ENCODE measurements at places on chromosomes 6 and 20. TPM values are rescaled to one million over a fixed set of nuclear protein-coding genes. Genes with fewer than 3 reads are reported as not detected.
A peak's percentile ranks its signal among the peaks of the same experiment; 100 is the strongest.

Gene LY6G6D
- not detected for polyA plus RNA-seq

Gene ROS1
- polyA plus RNA-seq = 29.5 TPM

Gene OR2W1
- polyA plus RNA-seq = not detected

Gene SEMG1
- not detected for polyA plus RNA-seq

Gene DACT2
- 41.8 TPM for polyA plus RNA-seq

Gene FAM83C
- not detected for polyA plus RNA-seq

Gene RNF217
- polyA plus RNA-seq = 31.4 TPM

Gene COMMD7
- 54.2 TPM for polyA plus RNA-seq

Gene PAQR8
- 16.3 TPM for polyA plus RNA-seq

Gene PHACTR3
- polyA plus RNA-seq = 6.5 TPM

Gene TFAP2A
- polyA plus RNA-seq = 0.21 TPM

Gene NNAT
- polyA plus RNA-seq = 48.9 TPM

Gene HCRTR2
- polyA plus RNA-seq = not detected

Gene CASS4
- polyA plus RNA-seq = 21.9 TPM

GRCh38 chr6:16819752-16820151 is 58.5 kb upstream of the ATXN1 start:
- DNase-seq = no peak

DNA sequence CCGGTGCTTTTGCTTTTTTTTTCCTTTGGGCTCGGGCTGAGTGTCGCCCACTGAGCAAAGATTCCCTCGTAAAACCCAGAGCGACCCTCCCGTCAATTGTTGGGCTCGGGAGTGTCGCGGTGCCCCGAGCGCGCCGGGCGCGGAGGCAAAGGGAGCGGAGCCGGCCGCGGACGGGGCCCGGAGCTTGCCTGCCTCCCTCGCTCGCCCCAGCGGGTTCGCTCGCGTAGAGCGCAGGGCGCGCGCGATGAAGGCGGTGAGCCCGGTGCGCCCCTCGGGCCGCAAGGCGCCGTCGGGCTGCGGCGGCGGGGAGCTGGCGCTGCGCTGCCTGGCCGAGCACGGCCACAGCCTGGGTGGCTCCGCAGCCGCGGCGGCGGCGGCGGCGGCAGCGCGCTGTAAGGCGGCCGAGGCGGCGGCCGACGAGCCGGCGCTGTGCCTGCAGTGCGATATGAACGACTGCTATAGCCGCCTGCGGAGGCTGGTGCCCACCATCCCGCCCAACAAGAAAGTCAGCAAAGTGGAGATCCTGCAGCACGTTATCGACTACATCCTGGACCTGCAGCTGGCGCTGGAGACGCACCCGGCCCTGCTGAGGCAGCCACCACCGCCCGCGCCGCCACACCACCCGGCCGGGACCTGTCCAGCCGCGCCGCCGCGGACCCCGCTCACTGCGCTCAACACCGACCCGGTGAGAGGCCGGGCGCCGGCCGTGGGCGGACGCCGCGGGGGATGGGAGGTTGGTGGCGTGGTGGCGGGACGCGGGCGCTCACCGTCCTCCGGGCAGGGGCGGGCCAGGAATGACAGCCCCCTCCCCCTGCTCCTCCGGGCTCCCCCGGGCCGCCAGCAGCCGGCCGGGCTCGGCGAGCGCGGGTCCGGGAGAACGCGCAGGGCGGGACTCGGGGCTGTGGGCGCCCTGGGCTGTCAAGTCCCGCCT is 606 bp downstream of the ID4 start:
- DNase-seq = peak; percentile 83

GRCh38 chr20:35891375-35891774 is 62.9 kb downstream of the SCAND1 start:
- DNase-seq = no peak

DNA sequence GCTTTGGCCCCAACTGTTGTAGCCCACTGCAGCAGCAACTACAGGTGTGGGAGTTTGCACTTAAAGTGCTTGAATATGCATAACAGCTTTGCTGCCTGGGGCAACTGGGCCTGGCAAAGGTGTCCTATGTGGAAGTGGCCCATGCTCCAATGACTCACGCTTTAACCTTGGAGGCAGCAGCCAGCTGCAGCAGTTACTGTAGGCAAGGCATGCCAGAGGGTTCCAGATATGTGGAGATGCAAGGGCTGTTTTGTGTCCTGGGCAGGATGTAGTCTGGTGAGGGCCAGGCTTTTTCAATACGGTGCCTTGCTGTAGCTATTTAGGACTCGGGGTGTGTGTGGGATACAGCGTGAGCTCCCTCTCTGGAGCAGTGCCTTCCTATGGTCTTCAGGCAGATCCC is 150.3 kb downstream of the NKAIN2 start:
- DNase-seq = peak; percentile 26

- DNase-seq = peak; percentile 86
Observed at GRCh38 chr6:155495011-155495768, 39.6 kb upstream of the NOX3 start.

- peak; percentile 73 for DNase-seq
Observed at GRCh38 chr6:106927531-106928398, 46.8 kb downstream of the CD24 start.

GRCh38 chr20:61312925-61313324 is 60.9 kb downstream of the CDH4 start:
- DNase-seq = no peak

DNA sequence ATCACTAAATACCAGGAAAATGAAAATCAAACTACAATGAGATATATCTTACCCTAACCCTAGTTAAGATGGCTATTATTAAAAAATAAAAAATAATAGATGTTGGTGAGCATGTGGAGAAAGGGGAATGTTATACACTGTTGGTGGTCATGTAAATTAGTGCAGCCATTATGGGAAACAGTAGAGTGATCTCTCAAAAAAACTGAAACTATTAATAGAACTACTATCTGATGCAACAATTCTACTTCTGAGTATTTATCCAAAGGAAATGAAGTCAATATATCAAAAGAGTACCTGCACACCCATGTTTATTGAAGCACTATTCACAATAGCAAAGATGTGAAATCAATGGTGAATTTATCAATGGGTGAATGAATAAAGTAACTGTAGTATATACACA is 48.6 kb downstream of the HLA-A start:
- no peak for DNase-seq

- no peak for DNase-seq
Observed at GRCh38 chr6:107555449-107555848, 65.5 kb downstream of the SOBP start.

DNA sequence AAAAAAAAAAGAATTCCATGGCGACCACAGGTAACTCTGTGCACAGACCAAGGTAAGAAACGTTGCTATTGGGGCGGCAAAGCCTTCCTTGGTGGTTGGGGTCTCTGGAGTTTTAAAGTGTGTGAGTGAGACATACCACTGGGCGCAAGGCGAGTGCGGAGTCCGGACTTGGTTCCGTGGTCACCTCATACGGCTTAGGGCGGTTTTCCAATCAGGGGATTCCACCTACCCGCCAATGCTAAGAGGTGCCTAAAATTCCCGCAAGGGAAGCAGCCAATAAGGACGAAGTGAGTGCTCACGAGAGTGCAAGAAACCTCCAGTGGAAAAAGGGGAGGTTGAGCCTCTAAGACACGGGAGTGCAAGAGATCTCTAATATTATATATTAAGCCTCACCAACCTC is 68.6 kb upstream of the PRSS16 start:
- no peak for DNase-seq

DNA sequence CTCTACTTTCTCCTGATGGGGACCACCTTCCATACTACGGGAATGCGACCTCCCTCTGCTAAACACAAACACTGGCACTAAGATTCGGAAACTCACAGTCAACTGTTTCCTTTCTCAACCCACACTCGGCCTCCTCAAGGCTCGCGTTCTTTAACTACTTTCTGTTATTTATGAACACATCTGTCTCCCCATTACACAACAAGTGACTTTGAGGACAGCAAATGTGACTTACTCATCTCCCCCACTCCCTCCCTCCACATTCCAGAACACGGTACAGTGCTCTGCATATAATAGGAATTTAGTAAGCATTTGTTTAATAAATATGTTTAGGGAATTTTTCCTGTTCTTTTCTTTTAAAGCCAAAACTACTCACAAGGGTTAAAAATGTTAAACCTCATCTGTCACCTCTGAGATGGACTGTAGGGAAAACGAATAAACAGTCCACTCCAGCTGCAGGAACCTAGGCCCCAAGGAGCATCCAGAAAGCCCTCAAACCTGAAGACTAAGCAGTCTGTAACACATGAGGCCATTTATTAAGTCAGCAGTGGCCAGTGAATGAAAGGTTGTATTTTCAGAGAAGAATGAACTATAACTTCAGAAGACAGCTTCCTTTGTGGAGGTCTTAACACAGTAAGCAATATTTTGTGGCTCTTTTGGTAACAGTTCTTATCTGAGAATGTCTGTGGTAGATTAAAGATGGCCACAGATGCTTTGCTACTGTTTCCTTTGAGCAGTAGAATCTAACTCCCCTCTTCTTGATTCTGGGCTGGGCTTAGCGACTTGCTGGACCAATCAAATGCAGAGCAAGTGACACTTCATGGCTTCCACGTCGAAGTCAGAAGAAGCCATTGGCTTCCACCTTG is 209.6 kb upstream of the DTNBP1 start:
- DNase-seq = no peak

DNA sequence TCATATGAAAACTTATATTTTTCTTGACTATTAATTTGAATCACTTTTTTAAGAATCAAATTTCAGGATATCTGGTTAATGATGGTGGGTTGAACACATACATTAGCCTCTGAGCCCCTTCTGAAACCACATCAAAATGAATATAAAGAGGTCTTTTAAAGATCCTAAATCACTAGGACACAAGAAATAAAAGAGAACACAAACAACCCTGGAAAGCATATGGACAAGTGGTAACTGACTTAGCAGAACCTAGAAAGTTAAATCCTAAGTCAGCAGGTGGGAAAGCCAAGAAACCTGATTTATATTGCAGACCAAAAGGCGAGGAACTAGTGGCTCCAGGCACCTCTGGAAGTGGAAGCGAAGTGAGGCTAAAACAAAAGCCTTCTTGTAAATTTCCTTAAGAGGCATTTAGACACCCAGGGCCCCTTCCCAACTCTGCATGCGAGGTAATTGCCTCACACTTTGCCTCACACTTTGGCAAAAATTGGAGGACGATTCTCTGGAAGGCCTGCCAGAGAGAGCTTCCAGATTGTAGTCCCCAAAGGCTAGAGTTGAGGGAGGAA is 293.9 kb downstream of the KHDC1L start:
- no peak for DNase-seq

GRCh38 chr20:53872081-53872541 is 198.3 kb downstream of the BCAS1 start:
- DNase-seq = no peak

DNA sequence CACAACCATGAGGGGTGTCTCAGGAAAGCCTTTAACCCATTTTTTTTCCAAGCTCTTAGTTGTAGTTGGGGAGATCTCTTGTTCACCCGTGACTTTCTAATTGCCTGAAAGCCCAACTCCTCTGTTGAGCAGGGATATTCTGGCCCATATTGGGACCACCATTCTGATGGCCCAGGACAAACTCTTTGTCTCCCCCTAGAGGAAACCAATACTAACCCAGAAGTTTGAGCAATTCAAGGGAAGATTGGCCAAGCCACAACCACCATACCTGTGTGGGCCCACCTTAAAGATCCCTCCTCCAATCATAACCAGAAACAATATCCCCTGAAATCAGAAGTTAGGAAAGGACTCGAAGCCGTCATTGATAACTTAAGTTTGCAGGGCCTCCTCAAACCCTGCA is 132.6 kb downstream of the THBS2 start:
- DNase-seq = no peak

- DNase-seq = no peak
Observed at GRCh38 chr20:60144404-60144803, 186.2 kb downstream of the CDH26 start.

DNA sequence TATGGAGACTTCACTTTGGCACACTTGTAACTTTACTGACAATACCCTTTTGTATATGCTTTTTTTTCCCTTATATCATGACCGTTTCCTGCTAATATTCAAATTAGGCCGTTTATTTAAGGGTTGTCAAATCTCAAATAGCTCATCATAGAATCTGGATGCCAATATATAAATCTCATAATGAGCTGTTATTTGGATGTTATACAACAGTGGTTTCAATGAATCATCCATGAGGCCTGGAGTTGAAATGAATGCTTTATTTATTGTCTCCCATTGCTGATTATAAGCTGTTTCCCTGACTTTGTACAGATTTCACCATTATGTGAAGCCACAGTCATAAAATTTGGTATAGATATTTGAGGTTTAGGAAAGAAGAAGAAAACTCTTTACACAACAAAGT is 256.1 kb downstream of the PLCB1 start:
- DNase-seq = no peak

DNA sequence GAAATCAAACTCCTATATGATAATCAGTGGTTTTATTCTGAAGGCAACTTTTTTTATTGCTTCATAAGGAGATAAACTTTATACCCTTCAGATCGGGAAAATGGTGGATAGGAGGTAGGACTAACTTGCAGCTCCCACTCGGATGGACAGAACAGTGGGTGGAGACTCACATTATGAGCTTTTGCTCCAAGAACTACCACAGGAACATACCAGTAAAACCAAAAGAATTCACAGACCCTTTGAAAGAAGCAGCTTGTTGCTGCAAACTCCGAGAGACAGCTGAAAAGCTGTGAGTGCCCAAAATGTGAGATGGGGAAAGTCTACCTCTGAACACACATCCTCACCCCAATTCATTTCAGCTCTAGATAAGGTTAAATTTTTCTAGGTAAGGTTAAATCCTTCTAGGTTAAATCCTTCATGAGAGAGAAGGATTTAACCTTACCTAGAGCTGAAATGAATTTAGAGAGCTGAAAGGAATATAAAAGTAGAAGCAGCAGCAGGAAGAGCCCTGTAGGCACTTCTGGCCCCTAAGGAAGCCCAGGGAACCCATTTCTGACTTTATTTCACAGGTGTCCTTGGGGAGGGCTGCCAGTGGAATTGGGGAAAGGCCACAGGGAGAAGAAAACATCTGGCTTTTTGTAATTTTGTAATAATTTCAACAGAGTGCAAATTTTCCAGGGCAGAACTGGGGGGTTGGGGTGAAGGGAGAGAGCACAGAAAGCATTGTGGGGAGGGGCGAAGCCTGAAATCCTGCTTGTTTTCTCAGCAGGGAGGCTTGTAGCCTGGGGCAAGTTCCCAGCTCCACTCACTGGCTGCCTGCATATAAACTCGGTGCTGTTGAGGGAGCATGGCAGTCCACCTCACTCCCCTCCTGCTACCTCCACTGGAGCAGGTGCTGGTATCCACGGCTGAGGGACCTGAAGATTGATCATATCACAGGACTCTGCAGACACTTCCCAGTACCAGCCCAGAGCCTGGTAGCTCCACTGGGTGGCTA is 65.9 kb upstream of the HCRTR2 start:
- DNase-seq = no peak

GRCh38 chr6:37495244-37495934 is 4.3 kb downstream of the CCDC167 start:
- no peak for DNase-seq

All from left lung (tissue), 14 donors.